H4 (cell line): ENCODE measurements at places on chromosomes 6 and 20. TPM values are rescaled to one million over a fixed set of nuclear protein-coding genes. Genes with fewer than 3 reads are reported as not detected.

SYNGAP1 gene
- 0.37 and 0.75 TPM in 2 replicates for total RNA-seq

PRRC2A gene
- total RNA-seq: 26.2 and 36.1 TPM in 2 replicates

DNA sequence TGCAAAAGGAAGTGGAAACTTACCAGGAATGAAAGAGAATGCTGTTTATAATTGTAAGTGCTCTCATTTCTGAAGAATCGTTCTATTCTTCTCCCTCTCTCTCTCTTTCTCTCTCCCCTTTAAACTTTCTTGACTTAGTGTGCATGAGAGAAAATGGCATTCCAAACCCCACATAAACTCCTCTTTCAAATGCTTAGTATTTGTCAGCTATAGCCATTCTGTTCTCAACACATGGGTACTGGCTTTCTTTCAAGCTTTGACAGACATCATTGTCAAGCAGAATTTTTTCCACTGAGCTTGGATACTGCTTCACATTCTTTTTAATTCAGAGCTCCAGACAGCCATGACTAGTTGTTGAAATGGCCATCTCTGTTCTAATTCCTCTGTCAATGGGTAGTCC is 51.1 kb upstream of the PREP start:
- no peak for DNase-seq

PREX1 gene
- 2.8 and 3.1 TPM in 2 replicates for total RNA-seq

- no peak for DNase-seq
Measured at GRCh38 chr6:118704915-118705314, 53.5 kb upstream of the CEP85L start.

- DNase-seq: peak; percentile 63
Measured at GRCh38 chr20:51306521-51307358, 235.8 kb downstream of the NFATC2 start.

- DNase-seq: no peak
Measured at GRCh38 chr6:45494416-45495135, 116.8 kb upstream of the SUPT3H start.

DNA sequence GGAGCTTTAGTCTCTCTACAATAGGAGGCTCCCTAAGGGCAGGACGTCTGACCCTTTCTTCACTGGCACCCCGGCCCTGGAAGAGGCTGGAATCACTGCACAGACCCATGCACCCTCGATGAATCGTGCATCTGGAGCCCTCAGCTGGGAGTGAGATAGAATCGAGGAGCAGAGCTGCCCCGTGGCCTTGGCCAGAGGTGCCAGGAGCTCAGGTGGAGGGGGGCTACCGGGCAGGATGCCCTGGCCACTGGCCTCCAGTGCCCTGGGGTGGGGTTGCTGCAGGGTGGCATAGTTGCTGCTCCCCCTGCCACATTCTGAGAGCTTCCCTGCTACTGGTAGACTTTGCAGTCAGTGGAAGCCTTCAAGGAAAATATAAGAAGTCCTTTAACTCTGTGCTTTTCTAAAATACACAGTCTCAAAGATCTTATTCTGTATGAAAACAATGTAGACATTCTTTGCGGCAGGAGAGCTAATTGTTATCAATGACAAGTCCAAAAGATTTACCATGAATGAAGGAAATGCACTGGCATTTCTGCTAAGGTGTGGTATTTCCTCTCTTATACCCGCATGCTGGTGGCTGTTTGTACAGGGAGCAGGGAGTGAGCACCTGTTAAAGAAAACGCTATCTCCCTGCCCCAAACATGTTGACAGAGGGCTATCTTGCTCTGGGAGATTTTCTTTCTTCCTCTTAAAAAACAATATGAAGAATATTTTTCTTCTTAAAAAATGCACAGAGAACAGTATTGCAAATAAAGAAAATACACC is 122.8 kb downstream of the C6orf118 start:
- no peak for DNase-seq

DNA sequence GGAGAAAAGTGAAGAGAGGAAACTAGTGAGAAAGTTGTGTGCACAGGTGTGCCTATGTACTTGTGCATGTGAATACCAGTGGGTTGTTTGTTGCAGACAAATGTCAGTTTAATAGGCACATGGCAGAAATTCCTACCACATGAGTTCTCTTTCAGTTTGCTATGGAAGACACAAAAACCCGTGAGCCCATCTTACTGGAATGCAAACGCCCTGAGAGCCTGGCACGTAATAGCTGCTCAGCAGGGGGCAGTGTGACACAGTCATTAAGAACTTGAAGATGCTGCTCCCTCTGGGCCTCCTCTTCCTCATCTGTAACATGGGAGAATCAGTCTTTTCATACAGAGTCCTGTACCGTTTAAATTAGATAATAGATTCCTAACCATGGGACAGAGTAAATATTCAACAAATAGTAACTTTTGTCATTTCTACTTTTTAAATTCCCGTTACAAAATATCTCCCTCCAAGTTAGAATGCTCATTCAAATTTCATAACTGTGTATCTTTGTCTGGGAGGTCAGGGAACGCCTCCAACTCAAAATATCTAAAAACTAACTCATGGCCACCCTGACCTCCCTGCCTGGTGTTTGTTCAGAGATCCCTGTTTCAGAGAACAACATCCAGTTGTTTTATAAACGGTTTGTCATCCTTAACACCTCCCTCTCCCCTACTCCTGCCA is 802.9 kb downstream of the MAFB start:
- DNase-seq: peak; percentile 3

GRCh38 chr6:108295676-108296075 is 822 bp downstream of the AFG1L start:
- no peak for DNase-seq

DNA sequence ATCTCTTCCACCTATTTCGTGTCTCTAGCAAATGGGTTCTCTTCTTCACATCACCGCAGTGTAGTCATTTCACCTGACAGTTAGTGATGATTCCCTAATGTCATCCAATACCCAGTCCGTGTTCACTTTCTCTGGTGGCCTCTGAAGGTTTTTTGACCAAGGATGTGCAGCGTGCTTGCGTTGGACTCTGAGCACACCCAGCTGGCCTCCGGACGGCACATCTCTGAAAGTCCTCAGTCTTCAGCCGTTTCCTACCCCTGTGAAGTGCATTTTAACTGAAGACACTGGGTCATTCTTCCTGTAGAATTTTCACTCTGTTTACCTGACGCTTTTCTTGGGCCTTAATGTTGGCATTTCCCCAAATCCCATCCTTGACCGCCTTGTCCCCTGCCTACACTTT is 98.7 kb downstream of the ERMARD start:
- DNase-seq: no peak

- DNase-seq: no peak
Measured at GRCh38 chr6:158647501-158647900, 2.4 kb upstream of the SYTL3 start.

DNA sequence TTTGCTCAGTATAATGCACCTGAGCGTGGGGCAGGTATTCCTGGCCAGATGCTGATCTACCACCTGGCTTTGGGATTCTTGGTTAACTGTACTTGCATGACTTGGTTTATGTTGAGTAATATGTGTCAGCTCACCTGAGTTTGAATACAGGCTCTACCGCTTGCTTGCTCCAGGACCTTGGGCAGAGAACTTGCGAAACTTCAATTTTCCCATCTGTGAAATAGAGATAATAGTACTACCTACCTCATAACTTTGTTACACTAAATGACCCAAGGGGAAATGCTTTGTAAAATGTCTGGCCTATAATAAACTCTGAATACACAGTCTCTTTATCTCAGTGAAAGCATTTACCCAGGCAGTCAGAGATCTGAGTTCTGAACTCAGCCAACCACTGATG is 51.8 kb downstream of the SCAND1 start:
- DNase-seq: no peak

LHFPL5 gene
- total RNA-seq: not detected in 2 replicates

CTCFL gene
- total RNA-seq: not detected in 2 replicates
